ENCODE measurements at places on chromosomes 3 and 15. TPM values are rescaled to one million over a fixed set of nuclear protein-coding genes. Genes with fewer than 3 reads are reported as not detected.
A peak's percentile ranks its signal among the peaks of the same experiment; 100 is the strongest.

DNAH1 gene
- 7.2 TPM for polyA plus RNA-seq

CHRD gene
- polyA plus RNA-seq = 18.1 TPM

NCK1 gene
- not detected for polyA plus RNA-seq

STRC gene
- polyA plus RNA-seq = 0.22 TPM

DNA sequence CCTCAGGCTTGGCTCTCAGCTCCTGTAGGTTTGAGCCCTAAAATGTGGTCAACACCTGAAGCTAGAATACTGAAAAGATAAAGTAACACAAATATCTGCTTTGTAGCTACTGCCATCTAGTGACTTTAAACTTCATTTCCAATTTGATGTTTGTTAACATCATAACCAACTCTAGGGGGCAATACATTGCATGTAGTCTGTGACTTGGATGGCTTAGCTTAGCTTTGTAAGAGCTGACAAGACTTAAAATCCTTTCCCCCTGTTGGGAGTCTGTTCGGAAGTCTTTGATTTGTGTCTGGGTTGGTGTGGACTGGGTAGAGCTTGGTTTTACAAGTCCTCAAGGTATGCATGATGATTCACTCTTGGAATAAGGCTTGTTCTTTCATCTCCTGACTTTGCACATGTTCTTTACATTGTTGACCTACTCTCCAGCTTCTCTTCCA, 51.7 kb downstream of the SCN11A start:
- DNase-seq = no peak

DNA sequence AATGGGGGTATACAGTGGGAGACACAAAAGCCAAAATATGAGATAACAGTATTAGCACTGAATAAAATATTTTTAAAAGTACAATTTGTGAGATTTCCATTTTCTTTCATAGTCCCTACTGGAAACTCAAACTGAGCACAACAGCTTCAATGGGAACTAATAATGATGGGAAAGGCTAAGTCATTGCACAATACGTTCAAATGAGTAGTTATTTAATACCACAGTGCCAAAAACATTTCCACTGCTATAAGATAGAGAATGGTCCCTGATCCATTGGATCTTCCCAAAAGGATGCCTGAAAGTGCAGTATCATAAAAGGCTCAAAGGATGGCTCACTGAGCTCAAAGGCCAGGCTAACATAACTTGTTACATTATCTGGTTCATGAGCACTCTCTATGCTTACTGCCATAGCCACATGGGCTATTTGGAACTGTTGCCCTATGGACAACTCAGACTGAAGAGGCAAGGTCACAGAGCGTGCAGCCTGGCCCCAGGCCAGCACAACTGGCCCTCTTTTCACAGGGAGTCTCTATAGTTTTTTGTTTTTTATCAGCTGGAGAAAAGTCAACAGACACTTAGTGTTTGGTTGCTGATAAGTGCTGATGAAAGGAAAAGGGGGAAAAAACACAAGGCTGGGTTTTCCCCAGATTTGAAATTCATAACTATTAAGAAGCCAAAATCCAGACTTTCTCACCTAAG, 54.1 kb upstream of the PPIB start:
- DNase-seq = no peak

GRCh38 chr15:39624806-39625205, 43.9 kb downstream of the THBS1 start:
- DNase-seq = no peak

- DNase-seq = no peak
These were observed 2.3 kb downstream of the RBM5 start for GRCh38 chr3:50090984-50091383.

- no peak for DNase-seq
These were observed 41.2 kb downstream of the MAP4 start for GRCh38 chr3:47974974-47975470.

GRCh38 chr3:191369616-191370010, 39.3 kb upstream of the UTS2B start:
- DNase-seq = no peak

GRCh38 chr3:58012302-58012701, 4.1 kb downstream of the FLNB start:
- no peak for DNase-seq

DNA sequence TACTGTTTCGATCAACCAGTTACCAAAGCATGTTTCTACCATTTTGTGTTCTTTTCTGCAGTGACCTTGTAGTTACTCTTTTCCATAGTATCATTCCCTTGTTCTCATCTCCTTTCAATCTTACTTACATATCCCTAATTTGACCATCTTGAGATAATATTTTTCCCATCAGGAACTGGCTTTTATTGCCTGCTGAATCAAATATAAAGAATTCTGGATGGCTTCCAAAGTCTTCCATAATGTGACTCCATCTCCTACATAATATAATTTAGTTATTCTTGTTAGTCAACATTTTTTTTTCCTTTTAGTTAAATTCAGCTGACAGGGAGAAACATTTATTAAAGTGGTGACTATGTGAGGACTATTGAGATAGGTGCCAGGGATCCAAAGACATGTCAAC, 7.0 kb downstream of the USP8 start:
- DNase-seq = no peak

- DNase-seq = no peak
These were observed 77.8 kb upstream of the GSK3B start for GRCh38 chr3:120172070-120172469.

- no peak for DNase-seq
These were observed 29.4 kb upstream of the WNT5A start for GRCh38 chr3:55516392-55517030.

DNA sequence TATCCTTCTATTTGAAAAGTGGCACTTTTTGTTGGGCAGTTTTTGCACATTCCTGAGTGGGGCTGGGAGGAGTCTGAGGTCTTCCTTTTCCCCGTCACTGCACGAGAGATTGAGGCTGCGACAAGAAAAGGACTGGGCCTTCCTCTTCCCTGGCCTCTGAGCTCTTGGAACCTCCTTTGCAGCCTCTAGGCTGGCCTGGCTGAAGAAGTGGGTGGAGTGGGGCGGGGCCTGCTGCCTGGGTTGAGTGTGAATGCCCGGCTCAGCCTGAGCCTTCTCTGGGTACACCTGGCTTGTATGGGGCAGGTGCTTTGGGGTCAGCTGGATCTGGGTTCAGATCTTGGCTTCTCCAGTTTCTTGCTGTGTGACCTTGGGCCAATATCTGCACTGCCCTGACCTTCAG, 43.1 kb downstream of the PLXNA1 start:
- no peak for DNase-seq

DNA sequence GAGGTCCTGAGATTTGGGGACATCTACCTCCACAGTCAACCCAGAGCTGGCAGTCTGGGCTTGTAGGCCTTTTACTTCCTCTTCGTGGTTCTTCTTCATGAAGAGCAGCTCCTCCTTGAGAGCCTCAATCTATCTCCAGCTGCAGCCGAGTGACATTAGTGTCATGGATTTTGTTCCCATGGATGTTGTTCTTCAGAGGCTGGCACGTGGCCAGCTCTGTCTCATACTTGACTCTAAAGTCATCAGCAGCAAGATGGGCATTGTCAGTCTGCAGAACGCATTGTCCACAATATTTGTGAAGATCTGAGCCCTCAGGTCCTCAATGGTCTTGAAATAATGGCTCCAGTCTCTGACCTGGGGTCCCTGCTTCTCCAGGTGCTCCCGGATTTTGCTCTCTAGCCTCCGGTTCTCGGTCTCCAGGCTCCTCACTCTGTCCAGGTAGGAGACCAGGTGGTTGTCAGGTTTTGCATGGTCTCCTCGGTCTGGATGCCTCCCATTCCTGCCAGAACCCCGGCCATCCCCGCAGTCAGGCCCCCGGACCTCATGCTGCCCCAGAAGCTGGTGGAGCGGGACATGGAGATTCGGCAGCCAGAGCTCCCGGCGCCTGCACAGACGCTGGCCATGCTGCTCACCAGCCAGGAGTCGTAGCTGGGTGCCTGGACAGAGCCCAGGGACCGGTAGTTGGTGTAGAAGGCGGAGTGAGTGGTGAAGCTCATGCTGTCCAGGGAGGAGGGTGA, 3.4 kb upstream of the CCNL1 start:
- no peak for DNase-seq

DNA sequence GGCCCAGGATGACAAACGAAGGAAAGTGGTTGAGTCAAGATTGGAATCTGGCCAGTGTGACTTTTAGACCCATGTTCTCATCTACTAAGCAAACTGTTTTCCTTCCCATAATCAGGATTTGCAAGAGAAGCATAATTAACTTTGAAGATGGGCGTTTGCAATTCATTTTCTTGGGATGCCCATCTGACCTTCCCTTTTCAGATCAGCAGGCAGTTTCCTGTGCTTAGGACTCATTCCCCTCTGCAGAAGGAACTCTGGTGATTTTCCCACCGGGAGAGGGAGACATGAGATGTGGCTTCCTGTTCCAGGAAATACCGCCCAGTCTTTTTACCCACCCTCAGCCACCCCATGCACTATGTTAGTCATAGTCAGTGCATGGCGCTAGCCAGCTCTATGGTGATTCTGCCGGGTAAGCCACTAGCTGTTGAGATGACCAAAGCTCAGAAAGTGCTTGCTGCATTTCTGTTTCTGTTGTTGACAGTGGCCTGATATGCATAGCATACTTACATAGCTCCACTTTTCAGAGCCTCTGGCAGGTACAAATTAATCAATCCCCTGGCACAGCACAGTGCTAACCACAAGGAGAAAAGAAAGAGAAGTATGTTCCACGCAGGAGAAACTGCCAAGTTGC, 129.4 kb downstream of the VGLL4 start:
- DNase-seq = no peak

DNA sequence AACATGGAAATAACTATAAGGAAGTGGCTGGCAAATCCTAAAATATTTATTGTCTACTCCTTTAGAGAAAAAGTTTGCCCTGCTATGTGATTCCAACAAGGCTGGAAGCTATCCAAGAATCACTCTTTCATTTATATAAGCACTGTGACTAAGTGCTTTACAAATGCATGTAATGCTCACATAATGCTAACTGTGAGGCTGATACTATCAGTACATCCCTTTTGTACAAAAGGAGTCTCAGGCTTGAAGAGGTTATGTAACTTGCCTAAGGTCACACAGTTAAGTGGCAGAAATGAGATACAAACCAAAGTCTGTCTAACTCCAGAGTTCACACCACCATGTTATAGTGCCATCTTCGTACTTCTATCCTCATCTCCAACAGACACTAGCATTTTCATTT, 17.0 kb downstream of the TOPBP1 start:
- DNase-seq = no peak

- DNase-seq = no peak
These were observed 4.8 kb downstream of the TMIE start for GRCh38 chr3:46705751-46706552.

- no peak for DNase-seq
These were observed 160.1 kb upstream of the DPH6 start for GRCh38 chr15:35705884-35706585.

GRCh38 chr15:68152342-68152741, 52.8 kb downstream of the CALML4 start:
- DNase-seq = no peak

GRCh38 chr15:63135804-63136203, 14.1 kb downstream of the LACTB start:
- no peak for DNase-seq

- DNase-seq = no peak
These were observed 1.1 kb downstream of the DCUN1D1 start for GRCh38 chr3:182979103-182979673.

DNA sequence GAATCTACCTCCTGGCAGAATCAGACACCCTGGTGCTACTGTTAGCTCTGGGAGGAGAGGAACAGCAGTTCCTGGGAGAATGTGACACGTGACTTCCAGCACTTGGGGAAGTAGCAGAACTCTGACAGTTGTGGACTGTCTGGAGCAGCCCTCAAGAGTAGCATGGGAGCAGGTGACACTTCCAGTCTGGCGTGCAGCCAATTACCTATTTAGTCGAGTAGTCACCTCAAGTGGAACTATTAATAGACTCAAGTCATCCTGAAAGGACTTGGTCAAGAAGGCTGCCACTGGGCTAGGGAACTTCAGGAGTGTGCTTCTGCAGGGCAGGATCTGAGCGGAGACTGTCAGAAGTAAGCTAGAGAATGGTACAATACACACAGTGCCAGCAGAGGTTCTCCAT, 62.3 kb downstream of the MTHFS start:
- no peak for DNase-seq

DNA sequence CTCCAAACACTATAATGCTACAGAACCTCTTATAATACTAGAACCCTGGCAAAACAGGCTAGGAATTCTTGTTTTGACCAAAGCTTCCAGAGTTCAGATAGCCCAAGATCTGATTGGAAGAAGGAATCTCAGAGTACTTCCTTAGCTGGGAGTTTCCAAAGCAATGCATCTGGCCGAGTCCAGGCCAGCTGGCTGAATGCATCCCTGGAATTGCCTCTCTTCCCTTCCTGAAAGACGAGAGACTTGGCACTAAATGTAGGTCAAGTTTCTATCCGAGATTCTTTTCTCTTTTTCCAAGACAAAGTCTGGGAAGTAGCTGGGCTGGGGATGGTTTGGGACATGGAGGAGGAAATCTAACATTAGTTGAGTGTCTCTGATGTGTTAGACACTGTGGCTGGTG, 68.7 kb upstream of the ADPGK start:
- peak; percentile 86 for DNase-seq

GRCh38 chr15:67873777-67874176, 33.9 kb upstream of the RNU6-1 start:
- no peak for DNase-seq

DNA sequence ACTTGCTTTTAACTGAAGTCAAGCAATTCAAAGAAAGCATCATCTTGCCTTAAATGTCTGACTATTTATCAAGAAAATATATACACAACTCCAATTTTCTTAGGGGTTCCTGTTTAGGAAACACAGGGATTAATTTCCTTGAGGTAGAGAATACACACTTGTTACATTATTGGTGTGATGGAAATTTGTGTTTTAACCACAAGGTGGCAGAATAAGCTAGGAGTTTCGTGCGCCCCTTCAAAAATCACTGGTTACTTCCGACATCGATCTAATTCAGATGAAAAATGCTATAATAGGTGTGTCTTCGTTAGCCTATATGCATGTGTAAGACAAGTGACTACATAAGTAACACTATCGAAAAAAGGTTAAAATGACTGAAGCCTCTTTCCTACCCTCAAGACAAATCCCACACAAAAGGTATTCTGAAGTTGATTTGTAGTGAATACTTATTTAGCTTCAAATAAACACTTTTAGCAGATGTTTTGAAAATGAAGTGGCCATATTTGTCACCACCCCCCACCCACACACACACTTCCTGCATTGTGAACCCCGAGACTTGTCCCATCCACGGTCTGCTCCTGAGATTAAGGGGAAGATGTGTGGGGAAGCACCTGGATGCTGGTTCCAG, 246.5 kb downstream of the ROBO1 start:
- DNase-seq = peak; percentile 43

Data from muscle of arm (tissue), 14 donors.